ENCODE measurements at places on chromosomes 4 and X.

GRCh38 chrX:70445951-70446350 lies 1.3 kb downstream of the DLG3 start:
- no peak for DNase-seq

DNA sequence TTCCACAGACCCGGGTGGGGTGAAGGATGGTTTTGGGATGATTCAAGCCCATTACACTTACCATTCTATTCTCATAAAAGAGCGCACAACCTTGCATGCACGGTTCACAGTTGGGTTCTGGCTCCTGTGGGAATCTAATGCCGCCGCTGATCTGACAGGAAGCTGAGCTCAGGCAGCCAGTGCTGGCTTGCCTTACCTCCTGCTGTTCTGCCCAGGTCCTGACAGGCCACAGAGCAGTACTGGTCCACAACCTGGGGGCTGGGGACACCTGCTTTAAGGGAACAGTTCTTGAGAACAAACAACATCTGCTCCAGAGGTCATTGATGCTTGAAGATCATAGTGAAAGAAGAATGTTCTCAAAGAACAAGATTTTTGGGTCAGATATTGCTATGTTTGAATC lies 8.0 kb upstream of the HS3ST1 start:
- no peak for DNase-seq

DNA sequence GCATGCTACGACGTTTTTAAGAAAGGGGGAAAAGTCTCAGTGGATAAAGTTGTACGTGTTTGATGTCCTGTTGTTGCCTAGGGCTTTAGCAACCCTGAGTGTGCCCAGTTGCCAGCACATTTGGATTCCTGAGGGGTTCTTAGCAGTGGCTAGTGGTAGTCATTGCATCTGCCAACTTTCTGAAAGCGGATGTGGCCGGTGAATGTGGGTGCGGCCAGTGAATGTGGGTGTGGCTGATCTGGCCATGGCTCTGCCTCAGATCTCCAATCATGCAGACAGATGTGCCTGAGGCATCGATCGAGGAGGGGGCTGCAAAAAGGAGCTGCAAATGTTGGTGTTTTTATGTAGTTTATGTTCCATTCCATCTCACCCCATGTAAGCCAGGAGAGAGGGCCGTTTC lies 41.5 kb upstream of the FAT1 start:
- no peak for DNase-seq

DNA sequence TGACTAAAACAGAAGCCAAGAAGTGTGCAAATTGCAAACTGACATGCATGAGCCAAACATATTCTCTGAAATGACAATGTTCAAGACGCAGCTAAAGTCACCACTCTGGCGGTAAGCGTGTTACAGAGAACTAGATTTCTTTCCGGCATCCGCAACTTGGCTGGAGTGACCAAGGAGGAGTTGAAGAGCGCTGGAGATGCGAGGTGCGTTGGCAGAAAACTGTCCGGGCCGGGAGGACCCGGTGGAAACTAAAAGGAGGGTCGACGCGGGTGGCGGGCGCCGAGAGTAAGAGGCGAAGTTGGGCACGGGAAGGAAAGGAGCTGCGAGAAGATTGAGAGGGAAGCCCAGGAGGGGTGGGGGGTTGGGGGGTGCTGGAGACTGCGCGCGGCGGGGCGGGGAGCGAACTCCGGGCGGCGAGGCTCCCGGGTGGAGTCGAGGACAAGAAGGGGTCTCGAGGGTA lies 807 bp downstream of the SEL1L3 start:
- peak; percentile 13 for DNase-seq

GRCh38 chrX:12367254-12367653 lies 229.0 kb downstream of the FRMPD4 start:
- no peak for DNase-seq
